ENCODE measurements at places on chromosomes 4 and X.

- DNase-seq: no peak
Measured at GRCh38 chr4:121551881-121552280, 144.9 kb downstream of the ANXA5 start.

GRCh38 chrX:48719958-48720357 lies 23.4 kb downstream of the SUV39H1 start:
- no peak for DNase-seq

GRCh38 chrX:6679550-6679949 lies 144.6 kb upstream of the VCX3A start:
- no peak for DNase-seq

GRCh38 chr4:185270037-185270436 lies 60.6 kb downstream of the SNX25 start:
- DNase-seq: no peak

DNA sequence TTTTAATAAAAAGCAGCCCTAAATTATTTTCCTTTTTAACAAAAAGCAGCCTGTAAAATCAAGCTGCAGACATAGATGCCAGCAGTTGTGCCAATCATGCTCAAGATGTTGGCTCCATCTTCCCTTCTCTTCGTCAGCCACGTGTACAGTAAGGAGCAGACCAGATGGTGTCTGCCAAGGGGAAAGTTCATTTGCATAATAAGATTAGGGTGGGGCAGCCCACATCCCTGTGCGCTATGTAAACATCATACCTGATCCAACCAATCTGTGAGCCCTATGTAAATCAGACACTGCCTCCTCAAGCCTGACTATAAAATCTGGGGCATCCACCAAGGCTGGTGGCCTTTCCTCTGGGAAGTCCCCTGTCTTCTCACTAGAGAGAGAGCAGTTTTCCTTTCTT lies 23.1 kb upstream of the C1GALT1C1 start:
- DNase-seq: no peak

DNA sequence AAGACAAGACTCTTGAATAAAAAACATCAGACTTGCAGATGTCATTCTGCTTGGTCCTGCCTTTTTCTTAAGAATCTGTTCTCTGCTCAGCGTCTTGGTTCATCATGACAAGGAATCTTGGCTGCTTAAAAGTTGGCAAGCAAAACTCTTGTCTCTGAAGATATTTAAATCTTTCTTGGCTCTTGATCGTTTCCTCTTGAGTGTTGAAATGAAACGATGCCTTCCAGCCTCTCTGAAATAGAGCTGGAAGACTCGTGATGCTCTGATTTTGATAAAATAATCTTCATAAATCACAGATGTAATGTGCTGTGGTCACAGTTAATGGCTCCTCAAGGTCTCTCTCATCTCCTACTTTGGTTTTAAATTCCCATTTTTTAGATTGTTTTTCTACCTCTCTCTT lies 39.9 kb upstream of the TMEM192 start:
- no peak for DNase-seq

GRCh38 chrX:47244676-47245075 lies 11.9 kb downstream of the USP11 start:
- DNase-seq: no peak

DNA sequence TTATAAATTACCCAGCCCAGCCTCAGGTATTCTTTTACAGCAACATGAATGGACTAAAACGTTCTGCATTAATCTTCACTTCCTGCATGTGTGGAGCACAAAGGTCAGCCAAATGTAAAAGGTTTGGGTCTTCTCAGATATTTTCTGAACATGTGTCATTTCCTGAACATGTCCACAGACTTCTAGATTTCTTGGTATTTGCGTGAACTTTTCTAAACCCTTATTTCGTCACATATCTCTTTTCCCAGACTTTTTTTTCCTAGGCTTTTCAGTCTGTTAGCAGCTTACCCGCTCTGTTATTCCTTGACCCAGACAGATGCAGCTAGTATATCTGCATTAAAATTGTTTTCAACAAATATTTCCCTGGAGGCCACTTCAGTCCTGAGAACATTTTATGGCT lies 57.3 kb upstream of the USP51 start:
- no peak for DNase-seq

- no peak for DNase-seq
Measured at GRCh38 chr4:41429280-41429669, 108.7 kb upstream of the LIMCH1 start.

- DNase-seq: no peak
Measured at GRCh38 chr4:38424151-38424871, 239.7 kb upstream of the KLF3 start.

DNA sequence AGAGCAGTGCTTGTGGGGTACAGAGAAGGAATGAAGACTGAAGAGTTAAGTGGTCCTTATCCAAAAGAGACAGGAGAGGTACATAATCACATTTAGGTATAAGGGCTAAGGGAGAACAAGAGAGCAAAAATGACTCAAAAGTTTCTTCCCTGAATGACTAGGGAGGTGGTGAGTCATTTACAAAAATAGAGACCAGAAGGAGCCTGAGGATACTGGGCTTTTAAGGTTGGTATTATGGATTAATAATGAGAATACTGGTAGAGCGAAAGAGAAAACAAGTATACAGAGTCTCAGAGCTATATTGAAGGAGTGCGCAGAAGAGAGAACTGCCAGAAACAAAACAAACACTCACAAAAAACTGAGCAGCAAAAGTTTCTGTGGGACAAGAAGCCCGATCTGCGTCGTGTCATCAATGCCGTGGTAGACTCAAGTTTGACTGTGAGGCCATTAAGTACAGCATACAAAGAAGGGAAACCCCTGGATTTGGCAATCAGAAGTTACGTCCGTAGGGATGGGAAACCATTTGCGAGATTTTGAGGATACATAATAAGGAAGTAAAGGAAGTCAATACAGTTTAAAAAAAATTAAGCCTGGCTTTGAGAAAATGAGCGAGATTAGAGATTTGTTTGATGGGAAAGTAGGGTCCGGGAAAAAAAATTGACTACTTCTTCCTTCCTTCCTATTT lies 129.1 kb upstream of the STIM2 start:
- DNase-seq: no peak

GRCh38 chr4:19319607-19320006 lies 932.1 kb upstream of the SLIT2 start:
- DNase-seq: no peak

DNA sequence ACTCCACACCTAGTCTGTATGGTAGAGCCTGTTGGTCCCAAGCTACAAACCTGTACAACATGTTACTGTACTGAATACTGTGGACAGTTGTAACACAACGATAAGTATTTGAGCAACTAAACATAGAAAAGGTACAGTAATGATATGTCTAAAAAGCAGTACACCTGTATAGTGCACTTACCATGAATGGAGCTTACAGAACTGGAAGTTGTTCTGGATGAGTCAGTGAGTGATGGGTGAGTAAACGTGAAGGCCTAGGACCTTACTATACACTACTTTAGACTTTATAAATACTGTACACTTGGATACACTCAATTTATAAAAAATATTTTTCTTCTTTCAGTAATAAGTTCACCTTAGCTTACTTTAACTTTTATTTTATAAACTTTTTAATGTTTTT lies 104.0 kb downstream of the TMA16 start:
- DNase-seq: no peak

- no peak for DNase-seq
Measured at GRCh38 chr4:128821151-128821550, 11.7 kb downstream of the JADE1 start.

- no peak for DNase-seq
Measured at GRCh38 chr4:68249434-68249833, 3.9 kb upstream of the TMPRSS11B start.

- no peak for DNase-seq
Measured at GRCh38 chr4:40214038-40214437, 17.2 kb downstream of the RHOH start.

DNA sequence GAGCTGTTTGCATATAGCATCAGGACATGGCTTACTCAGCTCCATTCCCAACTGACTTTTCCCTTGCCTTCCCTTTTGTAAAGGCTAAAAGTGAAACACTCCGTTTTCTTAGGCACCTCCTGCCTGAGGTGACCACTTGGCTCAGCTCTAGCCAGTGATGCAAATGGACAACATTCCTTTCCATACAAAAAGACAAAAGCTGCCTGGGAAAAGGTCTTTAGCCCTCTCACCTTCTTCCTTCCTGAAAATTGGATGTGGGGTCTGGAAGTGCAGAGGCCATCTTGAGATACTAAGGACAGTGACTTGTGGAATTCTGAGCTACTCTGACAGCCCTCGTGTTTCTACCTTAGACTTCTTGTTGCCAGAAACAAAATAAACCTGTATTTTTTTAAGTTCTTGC lies 27.7 kb upstream of the SFRP2 start:
- DNase-seq: no peak

- no peak for DNase-seq
Measured at GRCh38 chr4:112156553-112156952, 11.3 kb downstream of the FAM241A start.

GRCh38 chr4:32000846-32001488 lies 1280.8 kb downstream of the PCDH7 start:
- DNase-seq: no peak

DNA sequence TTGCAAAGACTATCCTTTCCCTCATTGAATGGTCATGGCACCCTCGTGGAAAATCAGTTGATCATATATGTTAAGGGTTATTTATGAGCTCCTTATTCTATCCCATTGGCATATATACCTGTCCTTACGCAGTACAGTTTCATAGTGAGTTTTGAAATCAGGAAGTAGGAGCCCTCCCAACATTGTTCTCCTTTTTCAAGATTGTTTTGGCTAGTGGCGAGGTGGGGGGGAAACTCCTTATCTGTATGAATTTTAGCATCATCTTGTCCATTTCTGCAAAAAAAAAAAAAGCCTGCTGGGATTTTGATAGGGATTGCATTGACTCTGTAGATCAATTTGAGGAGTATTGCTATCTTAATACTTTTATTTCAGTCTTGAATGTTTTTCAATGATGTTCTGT lies 2.5 kb upstream of the USP9X start:
- DNase-seq: no peak
